ENCODE measurements at places on chromosomes 6 and 20.
A peak's percentile ranks its signal among the peaks of the same experiment; 100 is the strongest.

DNA sequence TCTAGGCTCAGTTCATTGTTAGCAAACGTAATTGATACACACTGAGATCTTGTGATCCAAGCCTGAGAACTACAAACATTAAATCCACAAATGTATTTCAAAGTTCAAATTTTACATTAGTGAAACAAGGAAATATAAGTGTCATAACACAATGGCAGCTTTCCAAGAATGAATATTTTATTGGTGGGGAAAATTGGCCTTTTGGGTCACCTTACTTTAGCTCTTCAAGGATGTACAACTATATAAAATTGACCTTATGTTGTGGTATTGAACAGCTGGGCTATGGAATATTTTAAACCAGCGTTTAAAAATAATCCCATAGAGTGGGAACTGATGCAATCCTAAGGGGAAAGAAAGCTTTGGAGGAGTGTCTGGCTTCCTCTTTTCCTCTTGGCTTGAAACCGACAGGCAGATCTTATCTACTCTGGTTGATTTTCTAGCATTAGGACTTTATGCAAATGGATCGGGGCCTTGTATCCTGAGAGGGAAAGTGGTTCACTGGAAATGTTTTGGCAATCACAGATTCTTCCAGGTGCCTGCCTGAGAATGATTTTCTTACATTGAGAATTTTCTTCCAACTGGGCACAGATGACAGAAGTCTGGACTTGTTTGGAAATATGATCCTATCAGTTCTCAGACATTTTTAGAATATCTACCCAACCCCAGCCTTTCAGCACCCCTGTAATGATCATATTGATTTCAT, 184.8 kb upstream of the ECI2 start:
- DNase-seq = peak; percentile 64

GRCh38 chr20:14948416-14948815, 611.0 kb upstream of the FLRT3 start:
- no peak for DNase-seq

DNA sequence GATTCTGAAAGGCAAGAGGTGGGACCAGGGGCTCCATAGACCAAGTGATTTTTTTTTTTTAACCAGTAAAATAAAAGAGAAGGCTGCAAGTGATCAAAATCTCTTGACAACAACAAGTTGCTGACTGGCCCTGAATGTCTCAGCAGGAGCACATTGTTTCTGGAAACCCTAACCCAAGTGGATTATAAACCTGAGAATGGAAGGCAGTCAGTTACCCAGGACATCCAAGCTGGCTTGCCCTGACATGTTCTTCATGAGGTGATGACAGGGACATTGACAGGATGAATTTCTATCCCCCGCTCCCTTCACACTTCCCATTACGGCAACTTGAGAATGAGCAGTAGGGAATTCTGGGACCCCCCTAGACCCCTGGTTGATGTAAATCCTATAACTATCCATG, 49.6 kb upstream of the RIPOR2 start:
- DNase-seq = no peak

- no peak for DNase-seq
Measured at GRCh38 chr6:107633680-107634323, 143.9 kb downstream of the SOBP start.

GRCh38 chr6:38493931-38494547, 145.7 kb downstream of the BTBD9 start:
- DNase-seq = peak; percentile 44

GRCh38 chr20:19875376-19876221, 117.5 kb downstream of the RIN2 start:
- peak; percentile 41 for DNase-seq

GRCh38 chr6:89723046-89723445, 84.5 kb upstream of the LYRM2 start:
- DNase-seq = no peak

DNA sequence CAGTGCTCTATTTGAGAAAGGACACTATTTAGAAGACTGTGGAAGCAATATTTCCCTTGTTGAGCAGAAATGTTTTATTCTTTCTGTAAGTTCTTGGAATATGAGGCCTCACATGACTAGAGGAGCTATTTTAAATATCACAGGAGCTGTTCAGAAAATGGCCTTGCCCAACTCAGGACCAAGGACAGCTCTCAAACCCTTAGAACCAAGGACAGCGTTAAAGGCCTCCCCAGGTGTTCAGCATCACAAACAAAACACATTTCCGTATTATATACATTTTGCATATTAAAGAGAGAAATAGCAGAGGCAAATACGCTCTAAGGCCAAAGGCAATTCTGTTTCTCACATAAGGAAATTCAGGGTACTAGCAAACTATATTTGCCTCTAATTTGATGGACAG, 631.4 kb downstream of the CDH26 start:
- DNase-seq = no peak

DNA sequence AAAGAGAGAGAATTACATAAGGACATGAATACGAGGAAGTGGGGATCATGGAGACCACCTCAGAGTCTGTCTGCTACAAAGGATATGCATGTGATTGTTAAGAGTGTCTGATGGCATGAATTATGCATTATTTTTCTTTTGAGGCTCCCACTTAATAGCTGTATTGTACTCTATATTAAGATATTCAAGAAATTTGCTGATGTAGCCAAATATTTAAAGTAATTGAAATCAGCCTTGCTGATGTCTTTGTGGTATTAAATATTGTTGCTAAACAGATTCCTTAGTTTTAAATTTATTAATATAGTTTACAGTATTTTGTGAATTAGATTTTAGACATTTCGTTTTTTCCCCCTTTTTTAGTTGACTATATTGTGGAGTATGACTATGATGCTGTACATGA, 25.3 kb downstream of the CD2AP start:
- no peak for DNase-seq

GRCh38 chr20:55159230-55159629, 683.8 kb downstream of the DOK5 start:
- DNase-seq = no peak

DNA sequence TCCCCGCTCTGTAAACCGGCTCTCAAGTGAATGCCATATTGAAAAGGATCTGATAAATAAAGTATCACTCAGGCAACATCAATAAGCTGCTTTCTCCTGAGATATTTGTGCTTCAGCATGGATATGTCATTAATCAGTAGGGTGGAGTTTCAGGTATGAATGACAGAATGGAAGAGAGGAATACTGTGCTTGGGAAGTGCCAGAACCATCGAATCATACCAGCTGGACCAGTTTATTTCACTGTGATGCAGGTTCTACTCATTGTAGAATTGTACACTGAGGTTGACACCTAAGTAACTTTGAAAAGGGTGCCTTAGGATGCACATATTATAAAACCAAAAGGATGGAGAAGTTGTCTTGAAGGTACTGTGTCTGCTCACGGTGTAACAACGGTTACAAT, 17.9 kb upstream of the TBC1D7 start:
- no peak for DNase-seq

- DNase-seq = no peak
Measured at GRCh38 chr6:41529970-41530369, 16.2 kb upstream of the FOXP4 start.

- DNase-seq = no peak
Measured at GRCh38 chr6:66638099-66638498, 931.1 kb upstream of the EYS start.

GRCh38 chr20:24503352-24503931, 34.0 kb downstream of the SYNDIG1 start:
- peak; percentile 35 for DNase-seq

GRCh38 chr20:54633374-54634355, 158.3 kb downstream of the DOK5 start:
- peak; percentile 27 for DNase-seq

GRCh38 chr6:129980821-129981220, 37.6 kb upstream of the L3MBTL3 start:
- DNase-seq = no peak

DNA sequence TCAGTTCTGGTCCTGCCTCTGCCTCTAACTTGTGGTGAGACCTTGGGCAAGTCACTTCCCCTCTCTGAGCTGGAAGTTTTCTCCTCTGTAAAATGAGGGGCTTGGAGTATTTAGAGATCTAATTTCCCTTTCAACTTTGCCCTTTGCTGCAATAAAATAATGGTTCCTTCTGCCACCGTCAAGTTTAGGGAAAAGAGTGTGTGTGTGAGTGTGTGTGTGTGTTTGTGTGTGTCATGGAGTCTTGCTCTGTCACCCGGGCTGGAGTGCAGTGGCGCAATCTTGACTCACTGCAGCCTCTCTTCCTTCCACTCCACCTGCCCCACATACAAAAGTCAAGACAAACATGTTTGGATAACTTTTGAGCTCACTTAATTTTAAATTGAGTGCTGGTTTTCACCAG, 39.2 kb upstream of the PIM1 start:
- DNase-seq = peak; percentile 83

- DNase-seq = no peak
Measured at GRCh38 chr6:68722891-68723527, 87.9 kb downstream of the ADGRB3 start.

GRCh38 chr6:170244721-170245474, 46.0 kb downstream of the DLL1 start:
- no peak for DNase-seq

DNA sequence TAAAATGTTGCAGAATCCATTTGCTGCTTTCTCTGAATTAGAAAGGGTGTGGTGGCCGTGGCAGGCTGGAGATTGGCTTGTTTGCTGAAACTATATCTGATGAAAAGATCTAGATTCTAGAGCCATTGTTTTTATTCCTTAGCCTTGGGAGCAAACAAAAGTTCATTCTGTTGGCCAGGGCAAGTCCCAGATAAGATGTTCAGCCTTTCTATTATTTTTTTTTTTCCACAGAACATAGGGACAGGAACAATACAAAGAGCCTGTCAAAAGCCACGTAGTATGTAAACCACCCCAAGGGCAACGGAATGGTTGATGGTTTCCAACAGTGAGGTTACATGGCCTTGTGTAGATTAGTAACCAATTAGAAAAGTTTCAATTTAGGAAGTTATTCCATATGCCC, 119.9 kb upstream of the SLC22A16 start:
- no peak for DNase-seq

- DNase-seq = peak; percentile 48
Measured at GRCh38 chr20:51306521-51307358, 235.8 kb downstream of the NFATC2 start.

DNA sequence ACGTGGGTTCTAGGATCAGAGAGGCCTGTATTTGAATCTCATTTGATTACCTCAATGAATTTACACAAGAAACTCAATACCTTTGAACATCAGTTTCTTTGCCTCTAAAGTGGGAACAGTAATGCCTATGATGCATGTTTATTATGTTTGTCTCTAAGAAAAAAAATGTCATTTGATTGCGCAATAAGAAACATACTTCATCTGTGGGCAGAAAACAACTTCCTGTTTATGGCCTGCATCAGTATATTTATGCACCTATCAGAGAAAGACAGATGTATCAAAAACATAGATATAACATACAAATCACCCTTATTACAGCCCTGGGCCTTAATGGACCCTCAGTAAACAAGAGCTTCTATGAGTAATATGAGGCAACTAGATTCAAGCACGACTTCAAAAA, 516.4 kb upstream of the ARID1B start:
- no peak for DNase-seq

- DNase-seq = peak; percentile 39
Measured at GRCh38 chr6:38016824-38017223, 197.3 kb downstream of the ZFAND3 start.

DNA sequence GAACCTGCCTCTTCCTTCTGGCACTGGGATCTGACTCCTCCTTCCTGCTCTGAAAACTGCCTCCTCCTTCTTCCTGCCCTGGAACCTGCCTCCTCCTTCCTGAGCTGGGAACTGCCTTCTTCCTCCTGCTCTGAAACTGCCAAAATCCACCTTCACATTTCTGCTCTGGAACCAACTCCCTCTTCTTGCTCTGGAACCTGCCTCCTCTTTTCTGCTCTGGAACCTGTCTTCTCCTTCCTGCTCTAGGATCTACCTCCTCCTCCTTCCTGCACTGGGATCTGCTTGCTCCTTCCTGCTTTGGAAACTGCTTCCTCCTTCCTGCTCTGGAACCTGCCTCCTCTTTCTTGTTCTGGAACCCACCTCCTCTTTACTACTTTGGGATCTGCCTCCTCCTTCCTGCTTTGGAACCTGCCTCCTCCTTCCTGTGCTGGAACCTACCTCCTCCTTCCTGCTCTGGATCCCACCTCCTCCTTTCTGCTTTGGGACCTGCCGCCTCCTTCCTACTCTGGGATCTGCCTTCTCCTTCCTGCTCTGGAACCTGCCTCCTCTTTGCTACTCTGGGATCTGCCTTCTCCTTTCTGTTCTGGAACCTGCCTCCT, 315.5 kb downstream of the PRL start:
- no peak for DNase-seq

DNA sequence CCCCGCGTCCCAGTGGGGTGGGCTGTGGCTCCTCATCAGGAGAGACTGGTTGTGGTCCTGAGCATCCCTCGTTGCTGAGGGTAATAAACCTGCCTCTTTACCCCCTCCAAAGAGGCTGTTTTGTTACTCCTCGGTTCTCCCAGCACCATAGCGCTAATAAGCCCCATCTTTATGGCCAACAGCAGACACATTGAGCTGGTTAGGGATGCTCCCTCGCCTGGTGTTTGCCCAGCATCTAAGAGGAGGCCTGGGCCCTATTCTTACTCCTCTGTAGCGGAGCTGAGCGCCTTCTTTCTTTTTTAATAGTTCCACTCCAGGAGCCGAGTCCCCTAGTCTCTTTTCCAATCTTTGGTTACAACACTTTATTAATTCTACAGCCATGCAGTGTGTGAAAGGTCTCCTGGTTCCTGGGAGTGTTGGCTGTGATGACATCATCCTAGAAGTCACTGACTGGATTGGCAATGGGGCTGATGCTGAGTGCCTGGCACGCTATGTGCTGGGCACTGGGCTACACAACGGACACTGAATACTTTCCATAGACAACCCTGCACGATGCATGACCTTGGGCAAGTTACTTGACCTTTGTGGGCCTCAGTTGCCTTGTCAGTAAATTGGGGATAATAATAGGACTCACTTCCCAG, 50.6 kb upstream of the CCDC167 start:
- DNase-seq = no peak

GRCh38 chr20:44234566-44235317, 12.4 kb upstream of the GDAP1L1 start:
- DNase-seq = no peak

DNA sequence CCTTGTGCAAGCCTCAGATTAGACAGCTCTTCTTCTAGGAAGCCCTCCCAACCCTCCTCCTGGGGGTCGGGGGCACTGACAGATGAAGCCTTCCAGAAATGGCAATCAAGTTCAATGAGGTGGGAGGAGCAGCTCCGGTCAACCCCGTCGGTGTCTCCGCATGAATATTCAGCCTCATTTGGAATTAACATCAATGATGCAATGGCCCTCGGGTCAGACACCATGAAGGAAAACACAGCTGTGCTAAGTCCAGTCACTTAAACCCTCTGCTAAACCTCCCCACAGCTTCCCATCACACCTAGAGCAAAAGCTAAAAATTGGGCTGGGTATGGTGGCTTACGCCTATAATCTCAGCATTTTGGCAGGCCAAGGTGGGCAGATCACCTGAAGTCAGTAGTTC, 36.5 kb downstream of the ZNF217 start:
- DNase-seq = no peak

GRCh38 chr6:97630604-97631003, 347.6 kb upstream of the MMS22L start:
- no peak for DNase-seq

DNA sequence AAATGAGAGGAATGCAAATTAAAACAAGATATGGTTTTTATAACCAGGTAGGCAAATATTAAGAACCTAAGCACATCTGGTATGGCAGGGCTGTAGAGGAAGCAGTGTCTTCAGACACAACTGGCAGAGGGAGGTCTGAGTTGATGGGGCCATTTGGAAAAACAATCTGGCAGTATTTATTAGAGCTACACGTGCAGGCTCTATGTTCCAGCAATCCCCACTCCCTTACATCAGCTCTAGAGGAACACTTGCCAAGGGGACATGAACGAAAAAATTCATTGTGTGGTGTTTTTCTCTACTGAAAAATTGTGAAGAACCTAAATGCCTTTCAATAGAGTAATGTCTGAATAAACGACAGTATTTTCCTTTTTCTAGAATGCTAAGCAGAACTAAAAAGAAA, 111.6 kb upstream of the EDN1 start:
- DNase-seq = no peak
